ENCODE measurements at places on chromosomes 16 and 17.

DNA sequence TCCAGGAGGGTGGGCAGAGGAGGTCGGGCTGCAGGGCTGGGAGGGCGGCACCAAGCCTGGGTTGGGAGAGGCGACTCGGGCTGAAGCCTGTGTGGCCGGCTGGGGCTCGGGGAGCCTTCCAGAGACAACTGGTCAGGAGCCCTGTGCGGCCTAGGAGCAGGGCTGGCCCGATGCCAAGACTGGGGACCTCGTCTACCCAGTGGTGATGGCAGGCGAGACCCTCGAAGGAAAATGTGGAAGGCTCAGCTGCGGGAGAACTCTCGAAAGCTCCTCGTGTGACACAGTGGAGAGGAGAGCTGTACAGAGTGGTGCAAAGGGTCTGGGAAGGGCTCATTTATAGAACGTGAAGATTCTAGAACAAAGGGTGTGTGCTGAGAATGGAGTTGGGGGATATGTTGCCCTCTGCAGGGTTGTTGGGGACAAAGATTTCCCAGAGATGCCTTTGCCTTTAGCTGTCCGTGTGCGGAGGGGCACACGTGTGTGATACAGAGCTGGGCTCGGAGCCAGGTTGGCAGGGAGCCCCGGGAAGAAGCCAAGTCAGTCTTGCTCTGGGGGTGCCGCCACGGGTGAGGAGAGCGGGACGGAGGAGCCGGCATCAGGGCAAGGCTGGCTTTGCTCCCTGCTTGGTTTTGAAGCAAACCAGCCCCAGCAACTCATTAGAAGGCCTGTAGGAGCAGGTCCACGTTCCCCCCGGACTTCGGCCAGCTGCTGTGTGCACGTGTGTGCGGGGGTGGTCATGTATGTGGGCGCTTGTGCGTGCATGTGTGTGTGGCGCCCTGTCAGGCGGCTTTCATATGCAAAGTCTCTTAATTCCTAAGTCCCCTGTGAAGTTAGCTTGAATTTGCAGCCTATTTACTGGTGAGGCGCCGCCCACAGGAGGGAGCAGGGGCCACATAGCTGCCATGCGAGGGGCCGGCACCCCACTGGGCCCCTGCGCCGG is 132.4 kb upstream of the CHMP6 start:
- no peak for DNase-seq

DNA sequence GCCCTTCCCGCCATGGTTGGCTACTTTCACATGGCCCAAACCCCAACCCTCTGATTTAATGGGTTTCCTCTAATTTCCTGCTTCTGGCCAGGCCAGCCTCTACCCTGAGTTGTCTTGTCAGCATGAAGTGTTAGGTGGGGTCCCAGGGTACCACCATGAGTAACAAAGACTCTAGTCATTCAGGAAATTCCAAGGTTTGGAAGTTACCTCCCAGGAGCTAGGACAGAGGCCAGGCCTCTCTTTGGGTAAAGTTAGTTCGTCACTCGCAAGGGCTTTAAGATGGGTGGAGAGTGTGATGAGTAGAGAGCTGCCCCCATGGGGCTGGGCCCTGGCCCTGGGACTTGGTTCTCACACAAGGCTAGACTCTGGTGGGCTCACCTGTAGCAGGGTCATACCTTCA is 54.6 kb downstream of the PLD6 start:
- DNase-seq = no peak

- DNase-seq = no peak
Observed at GRCh38 chr16:10390867-10391266, 5.0 kb downstream of the ATF7IP2 start.

- no peak for DNase-seq
Observed at GRCh38 chr17:56690441-56691291, 97.2 kb downstream of the NOG start.

DNA sequence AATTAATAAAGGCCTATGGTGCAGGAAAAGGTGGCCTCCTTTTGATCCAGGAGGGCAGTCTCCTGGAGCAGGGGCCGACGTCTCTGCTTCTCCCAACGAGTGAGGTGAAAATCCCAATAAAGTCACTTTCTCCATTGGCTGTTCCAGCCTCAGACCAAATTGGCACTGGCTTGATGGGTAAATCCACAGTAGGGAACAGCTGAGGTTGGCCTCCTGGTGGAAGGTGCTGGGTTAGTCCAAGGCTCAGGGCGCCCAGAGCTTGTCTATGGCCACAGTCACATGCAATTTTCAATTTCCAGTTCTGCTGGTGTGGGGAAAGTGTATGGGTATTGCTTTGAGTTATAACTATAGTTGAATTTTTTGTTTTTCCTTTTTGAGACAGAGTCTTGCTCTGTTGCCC is 79.0 kb downstream of the NETO2 start:
- DNase-seq = no peak

DNA sequence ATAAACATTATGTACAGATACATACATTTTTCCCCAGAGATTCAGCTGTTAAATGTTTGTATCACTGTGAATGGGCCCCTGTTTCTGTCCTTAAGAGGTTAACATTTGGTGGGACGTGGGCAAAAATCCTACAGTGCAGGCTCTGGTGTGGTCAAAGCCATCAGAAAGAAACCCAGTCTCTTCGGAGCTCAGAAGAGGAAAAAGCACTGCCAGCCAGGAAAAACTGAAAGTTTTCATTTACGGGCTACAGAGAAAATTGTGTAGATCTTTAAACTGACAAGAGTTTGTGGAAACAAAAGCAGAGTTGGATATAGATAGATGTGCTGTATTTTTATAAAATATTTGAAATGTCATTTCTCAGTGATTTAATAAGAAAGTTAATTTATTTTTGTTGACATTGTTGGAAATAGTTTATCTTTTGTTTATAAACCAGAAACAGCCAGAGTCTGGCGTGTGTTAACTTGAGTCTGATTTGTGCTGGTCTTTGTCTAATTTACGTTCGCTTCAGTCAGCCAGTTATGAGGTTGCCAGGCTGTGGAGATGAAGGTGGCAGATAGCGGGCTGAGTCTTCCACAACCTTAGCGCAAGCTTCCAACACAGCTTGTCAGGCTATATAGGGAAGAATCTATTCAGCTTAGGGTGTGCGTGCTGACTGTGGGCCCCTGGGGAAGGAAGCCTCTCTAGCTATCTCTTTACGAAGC is 9.5 kb upstream of the TEKT3 start:
- no peak for DNase-seq

- peak; percentile 49 for DNase-seq
Observed at GRCh38 chr17:57294629-57295501, 38.5 kb downstream of the MSI2 start.

GRCh38 chr17:44556166-44556831 is 985 bp upstream of the FZD2 start:
- DNase-seq = peak; percentile 16

- DNase-seq = peak; percentile 44
Observed at GRCh38 chr17:48756830-48757251, 28.3 kb upstream of the HOXB13 start.

GRCh38 chr17:58637011-58637570 is 54.8 kb downstream of the TEX14 start:
- DNase-seq = no peak

- no peak for DNase-seq
Observed at GRCh38 chr16:30474074-30474452, 1.5 kb downstream of the ITGAL start.

GRCh38 chr17:16945136-16945482 is 26.8 kb downstream of the TNFRSF13B start:
- DNase-seq = no peak
